ENCODE measurements at places on chromosomes 5 and 9.

DNA sequence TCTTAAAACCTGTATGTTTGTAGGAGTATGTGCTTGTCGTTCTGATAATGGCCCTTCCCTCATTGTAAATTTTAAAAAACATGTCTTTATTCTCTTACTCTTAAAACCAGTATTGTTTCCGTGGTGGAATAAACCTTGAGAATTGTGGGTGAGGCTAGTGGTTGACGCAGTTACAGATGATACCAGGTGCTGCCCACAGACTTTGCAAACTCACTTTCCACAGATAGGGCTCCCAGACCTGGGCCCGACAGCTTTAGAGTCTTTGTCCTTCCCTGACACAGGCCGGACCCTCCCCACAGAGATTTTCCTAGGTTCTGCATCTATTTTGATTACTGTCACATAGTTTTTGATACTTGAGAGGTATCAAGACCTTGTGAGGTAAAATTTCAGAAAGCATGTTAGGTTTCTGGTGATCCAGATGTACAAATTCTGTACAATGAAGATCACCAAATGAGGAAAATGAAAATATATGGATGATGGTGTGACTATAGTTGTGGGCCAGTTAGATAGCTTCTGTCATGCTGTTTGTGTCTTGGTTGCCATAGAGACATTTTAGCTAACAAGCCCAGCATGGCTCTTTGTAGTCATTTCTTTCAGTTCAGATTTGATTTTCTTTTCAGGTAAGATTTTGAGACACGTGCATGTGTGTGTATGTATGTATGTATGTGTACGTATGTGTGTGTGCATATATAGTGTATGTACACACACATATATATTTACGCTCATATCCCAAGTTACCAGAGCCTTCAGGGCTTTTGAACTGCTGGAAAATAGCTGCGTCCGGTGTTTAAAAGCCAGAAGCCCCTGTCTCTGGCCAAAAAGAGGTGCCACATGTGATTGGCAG, 33.8 kb downstream of the DMRT1 start:
- no peak for DNase-seq

- DNase-seq: no peak
Measured at GRCh38 chr5:464843-465590, 22.0 kb downstream of the EXOC3 start.

DNA sequence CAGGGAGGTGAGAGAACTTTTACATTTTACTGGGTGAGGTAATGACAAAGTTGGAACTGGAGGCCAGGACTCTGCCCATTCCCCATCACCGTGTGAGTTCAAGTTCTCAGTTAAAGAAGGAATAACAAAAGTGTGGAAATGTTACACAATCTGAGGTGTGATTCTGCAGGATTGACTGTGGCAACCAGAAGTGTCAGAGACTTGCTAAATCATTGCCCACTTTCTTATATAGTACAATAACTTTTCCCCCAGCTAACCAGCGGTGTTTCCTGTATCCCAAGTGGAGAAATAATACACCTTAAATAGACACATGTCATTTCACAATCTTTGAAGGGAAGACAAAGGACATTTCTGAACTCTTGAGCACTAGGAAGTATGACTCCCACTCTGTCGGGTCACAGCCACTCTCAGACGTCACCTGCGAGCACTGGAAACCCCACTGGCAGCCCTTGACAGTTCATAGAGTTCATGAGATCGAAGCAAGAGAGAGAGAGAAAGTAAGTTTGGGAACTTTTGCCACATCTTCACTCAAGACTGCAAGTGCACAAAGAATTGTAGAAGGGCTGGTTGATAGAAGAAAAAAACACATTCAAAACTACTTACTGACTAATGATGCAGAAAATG, 28.4 kb downstream of the PAX5 start:
- no peak for DNase-seq

DNA sequence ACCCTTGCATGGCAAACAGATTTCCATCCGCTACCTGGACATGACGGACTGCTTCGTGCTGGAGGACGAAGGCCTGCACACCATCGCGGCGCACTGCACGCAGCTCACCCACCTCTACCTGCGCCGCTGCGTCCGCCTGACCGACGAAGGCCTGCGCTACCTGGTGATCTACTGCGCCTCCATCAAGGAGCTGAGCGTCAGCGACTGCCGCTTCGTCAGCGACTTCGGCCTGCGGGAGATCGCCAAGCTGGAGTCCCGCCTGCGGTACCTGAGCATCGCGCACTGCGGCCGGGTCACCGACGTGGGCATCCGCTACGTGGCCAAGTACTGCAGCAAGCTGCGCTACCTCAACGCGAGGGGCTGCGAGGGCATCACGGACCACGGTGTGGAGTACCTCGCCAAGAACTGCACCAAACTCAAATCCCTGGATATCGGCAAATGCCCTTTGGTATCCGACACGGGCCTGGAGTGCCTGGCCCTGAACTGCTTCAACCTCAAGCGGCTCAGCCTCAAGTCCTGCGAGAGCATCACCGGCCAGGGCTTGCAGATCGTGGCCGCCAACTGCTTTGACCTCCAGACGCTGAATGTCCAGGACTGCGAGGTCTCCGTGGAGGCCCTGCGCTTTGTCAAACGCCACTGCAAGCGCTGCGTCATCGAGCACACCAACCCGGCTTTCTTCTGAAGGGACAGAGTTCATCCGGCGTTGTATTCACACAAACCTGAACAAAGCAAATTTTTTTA, 242.9 kb downstream of the MARCHF11 start:
- DNase-seq: no peak

GRCh38 chr5:38443390-38443789, 113.1 kb downstream of the LIFR start:
- no peak for DNase-seq

DNA sequence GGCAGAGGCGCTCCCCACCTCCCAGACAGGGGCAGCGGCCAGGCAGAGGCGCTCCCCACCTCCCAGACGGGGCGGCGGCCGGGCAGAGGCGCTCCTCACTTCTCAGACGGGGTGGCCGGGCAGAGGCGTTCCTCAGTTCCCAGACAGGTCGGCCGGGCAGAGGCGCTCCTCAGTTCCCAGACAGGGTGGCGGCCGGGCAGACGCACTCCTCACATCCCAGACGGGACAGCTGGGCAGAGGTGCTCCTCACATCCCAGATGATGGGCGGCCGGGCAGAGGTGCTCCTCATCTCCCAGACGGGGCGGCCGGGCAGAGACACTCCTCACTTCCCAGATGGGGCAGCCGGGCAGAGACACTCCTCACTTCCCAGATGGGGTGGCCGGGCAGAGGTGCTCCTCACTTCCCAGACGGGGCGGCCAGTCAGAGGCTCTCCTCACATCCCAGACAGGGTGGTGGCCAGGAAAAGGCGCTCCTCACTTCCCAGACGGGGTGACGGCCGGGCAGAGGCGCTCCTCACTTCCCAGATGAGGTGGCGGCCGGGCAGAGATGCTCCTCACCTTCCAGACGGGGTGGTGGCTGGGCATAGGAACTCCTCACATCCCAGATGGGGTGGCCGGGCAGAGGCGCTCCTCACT, 75.1 kb downstream of the CARTPT start:
- DNase-seq: no peak

- DNase-seq: no peak
Measured at GRCh38 chr9:89359751-89360261, 41.5 kb downstream of the SECISBP2 start.

DNA sequence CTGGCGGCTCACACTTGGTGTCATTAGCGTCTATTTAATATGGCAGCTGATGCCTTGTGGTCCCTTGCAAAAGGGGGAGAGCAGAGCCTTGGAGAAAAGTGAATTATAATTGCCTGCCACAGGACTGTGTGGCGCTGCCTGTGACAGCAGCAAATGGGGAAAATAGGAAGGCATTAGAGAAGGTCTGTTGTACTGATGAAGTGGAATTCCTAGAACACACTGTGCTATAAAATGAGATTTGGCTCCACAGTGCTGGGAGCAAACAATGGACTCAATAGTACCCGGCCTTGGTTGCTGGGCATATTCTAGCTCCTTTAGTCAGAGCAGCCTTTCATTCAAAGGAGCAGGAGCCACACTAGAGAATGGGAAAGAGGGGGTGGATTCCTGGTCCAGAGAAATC, 21.3 kb downstream of the SEMA6A start:
- peak; percentile 54 for DNase-seq

GRCh38 chr9:129596541-129597331, 24.2 kb downstream of the C9orf50 start:
- DNase-seq: peak; percentile 90

DNA sequence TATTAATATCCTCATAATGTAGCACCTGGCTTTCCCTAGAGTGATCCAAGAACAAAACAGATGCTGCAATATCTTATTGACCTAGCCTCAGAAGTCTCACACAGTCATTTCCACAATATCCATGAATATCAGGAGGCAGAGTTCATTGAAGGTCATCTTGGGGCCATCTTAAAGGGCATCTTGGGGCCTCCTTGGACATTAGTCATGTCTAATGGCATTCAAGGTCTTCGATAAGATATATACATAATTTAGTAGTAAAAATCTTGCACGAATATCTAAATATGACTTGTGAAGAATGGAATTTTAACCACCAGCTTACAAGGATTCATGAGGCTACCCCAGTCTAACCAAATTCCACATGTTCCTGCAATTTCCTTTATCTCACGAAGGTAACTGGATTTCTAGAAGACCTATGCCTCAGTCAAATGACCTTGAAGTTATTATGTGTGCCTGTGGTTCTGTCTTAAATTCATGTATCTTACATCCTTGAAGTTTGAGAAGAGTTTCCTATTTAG, 163.6 kb upstream of the SPEF2 start:
- no peak for DNase-seq

DNA sequence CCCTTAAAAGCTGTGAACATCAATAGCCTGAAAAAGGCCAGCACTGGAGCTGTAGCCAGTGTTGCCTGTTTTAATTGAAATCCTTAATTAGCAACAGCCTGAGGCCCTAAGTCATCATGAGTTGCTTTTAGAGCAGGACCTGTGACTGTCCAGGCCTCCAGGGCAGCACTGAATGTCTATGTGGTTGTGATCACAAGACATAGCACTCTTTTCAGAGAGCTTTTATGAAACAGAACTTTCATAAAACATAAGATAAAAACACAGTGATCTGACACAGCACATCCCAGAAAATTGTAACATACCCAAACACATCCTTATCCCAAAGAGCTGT, 85.5 kb upstream of the MYO10 start:
- no peak for DNase-seq

GRCh38 chr9:129437626-129438323, 183.1 kb downstream of the C9orf50 start:
- DNase-seq: no peak

GRCh38 chr9:86097510-86098224, 1.7 kb downstream of the GOLM1 start:
- DNase-seq: no peak

GRCh38 chr5:118007262-118007661, 981.1 kb downstream of the DTWD2 start:
- no peak for DNase-seq

DNA sequence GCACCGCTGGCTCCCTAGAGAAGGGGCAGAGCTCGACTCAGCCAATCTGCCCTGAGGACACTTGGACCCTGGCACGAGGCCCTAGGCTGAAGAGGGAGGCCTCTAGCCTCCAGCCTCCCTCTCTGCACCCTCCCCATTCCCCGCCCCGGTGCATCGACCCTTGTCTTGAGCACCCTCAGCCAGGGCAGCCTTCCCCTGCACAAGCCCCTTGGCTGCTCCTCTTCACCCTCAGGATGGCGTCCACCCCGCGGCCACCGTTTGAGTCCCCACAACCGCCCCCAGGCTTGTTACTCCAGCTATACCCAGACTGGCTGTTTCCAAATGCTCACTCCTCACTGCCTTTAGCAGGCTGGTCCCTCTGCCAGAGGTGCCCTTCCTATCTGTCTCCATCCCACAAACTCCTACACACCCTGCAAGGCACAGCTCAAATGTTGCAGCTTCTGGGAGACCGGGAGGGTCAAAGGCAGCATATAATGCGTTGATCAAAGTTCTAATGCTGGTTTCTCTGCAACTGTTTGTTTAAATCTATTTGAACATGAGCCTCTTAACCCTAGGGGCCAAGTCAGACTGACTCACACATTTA, 6.5 kb upstream of the FAM163B start:
- no peak for DNase-seq

DNA sequence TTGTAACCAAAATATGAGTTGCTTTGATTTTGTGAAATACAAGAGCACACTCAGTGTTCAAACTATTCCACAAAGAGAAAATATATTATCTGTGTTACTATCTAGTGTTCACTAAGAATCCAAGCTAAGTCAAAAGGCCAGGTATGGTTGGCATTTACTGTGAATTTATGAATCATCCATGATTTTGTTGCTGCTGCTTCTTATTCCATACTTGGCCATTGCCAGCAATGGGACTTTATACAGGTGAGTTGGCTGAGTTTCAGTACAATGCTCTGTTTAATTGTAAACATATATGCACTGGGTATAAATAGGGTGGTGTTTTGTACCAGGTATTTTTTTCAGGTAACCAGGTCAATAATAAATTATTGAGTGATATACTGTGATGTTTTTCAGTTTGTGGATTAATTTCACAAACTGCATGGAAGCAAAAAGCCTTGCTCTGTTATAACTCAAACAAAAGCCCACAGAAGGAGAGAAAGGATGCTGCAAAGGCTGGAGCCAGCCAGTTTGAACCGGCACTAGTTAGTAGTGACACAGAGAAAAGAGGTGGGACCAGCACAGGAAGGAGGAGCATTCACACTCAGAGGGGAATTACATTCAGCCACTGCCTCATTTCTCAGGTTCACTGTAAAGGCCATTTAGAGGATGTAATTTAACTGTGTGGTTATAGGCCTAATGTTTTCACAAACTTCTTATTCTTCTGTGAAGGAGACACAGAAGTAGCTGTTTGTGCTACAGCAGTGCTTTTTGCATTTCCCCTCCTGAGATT, 381.8 kb downstream of the ADGRV1 start:
- DNase-seq: peak; percentile 78

- no peak for DNase-seq
Measured at GRCh38 chr5:16546732-16547131, 70.1 kb downstream of the RETREG1 start.

Measured in SK-N-DZ (cell line).